Endothelial cell (in vitro differentiated cells): ENCODE measurements at places on chromosomes 11 and 22.

DNA sequence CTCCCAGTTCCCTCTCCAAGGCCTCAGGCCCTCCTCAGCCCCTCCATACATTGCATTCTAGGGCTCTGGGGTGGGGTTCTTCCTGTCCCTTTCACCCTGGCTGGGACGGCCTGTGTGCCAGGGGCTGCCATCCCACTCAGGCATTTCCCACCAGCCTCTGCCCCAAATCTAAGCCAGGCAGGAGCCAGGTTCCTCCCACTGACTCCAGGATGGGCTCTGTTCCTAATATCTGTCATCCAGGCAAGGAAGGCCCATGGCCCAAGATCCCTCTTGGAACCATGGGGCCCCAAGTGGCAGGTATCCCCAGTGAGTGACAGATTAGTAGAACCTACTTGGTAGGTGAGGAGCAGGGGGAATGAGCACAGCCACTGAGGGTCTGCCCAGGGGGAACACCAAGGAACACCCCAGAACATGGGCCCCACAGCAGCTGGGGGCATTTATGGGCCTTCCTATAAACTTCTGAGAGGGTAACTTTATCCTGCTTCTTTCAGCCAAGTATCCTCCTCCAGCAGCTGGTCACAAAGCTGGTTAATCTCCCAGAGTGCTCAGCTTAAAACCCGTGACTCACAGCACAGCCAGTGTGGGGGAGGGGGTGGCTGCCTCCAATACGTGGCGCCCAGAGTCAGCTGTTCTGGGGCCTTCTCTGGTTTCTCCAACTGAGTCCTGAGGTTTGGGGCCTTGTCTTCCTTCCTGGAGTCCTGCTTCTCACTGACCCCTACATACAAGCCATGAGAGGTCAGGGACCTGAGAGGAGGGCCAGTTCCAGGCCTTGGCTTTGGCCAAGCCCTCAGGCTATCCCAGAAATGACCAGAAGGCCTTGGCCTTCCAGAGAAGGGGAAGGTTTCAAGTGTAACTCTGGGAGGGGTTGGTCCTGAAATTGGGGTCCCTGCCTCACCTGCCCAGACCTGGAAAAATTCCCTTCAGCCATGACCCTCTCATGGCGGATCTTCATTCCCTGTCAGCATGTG lies 19.9 kb upstream of the MYOD1 start:
- peaks cover 3% of the 10 kb centered on the region for H3K36me3 ChIP-seq
- H3K27ac ChIP-seq, result no peak overlapping the region
- H3K4me1 ChIP-seq, result peaks cover 5% of the 10 kb centered on the region
- DNase-seq, result no peak
- no peak overlapping the region for H3K4me3 ChIP-seq

DNA sequence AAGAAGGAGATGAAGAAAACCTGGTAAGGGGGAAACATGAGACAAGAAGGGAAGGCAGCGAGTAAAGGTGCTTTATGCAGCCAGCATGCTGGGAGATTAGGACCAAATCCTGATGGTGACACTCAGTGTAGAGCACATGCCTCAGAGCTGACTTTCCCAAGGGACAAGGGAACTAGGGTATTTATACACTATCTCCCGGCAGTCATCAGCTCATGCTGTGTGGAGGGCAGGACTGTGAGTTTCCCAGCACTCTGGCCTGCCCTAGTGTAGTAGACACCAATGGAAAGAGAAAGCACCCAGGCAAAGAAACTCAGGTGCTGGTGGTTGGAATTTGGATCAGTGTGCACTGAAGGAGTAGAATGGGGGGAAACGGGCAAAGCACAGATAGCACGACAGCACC lies 128.3 kb upstream of the CSNK2A3 start:
- no peak overlapping the region for H3K4me3 ChIP-seq
- peaks cover 13% of the 10 kb centered on the region for H3K4me1 ChIP-seq
- H3K27me3 ChIP-seq, result peaks cover 1% of the 10 kb centered on the region
- no peak overlapping the region for H3K27ac ChIP-seq
- no peak for DNase-seq
- peaks cover 14% of the 10 kb centered on the region for H3K36me3 ChIP-seq

- H3K36me3 ChIP-seq, result peaks cover 21% of the 10 kb centered on the region
- H3K4me3 ChIP-seq, result no peak overlapping the region
- DNase-seq, result no peak
- no peaks in the 10 kb centered on the region for H3K4me1 ChIP-seq
- H3K27ac ChIP-seq, result no peak overlapping the region
- no peaks in the 10 kb centered on the region for H3K27me3 ChIP-seq
Measured at GRCh38 chr11:119006656-119007055, 8.7 kb downstream of the CENATAC start.

- H3K27me3 ChIP-seq, result no peaks in the 10 kb centered on the region
- no peak overlapping the region for H3K27ac ChIP-seq
- no peaks in the 10 kb centered on the region for H3K36me3 ChIP-seq
- peaks cover 7% of the 10 kb centered on the region for H3K4me1 ChIP-seq
- no peak overlapping the region for H3K4me3 ChIP-seq
- DNase-seq, result no peak
Measured at GRCh38 chr11:100830274-100830673, 143.2 kb downstream of the ARHGAP42 start.

DNA sequence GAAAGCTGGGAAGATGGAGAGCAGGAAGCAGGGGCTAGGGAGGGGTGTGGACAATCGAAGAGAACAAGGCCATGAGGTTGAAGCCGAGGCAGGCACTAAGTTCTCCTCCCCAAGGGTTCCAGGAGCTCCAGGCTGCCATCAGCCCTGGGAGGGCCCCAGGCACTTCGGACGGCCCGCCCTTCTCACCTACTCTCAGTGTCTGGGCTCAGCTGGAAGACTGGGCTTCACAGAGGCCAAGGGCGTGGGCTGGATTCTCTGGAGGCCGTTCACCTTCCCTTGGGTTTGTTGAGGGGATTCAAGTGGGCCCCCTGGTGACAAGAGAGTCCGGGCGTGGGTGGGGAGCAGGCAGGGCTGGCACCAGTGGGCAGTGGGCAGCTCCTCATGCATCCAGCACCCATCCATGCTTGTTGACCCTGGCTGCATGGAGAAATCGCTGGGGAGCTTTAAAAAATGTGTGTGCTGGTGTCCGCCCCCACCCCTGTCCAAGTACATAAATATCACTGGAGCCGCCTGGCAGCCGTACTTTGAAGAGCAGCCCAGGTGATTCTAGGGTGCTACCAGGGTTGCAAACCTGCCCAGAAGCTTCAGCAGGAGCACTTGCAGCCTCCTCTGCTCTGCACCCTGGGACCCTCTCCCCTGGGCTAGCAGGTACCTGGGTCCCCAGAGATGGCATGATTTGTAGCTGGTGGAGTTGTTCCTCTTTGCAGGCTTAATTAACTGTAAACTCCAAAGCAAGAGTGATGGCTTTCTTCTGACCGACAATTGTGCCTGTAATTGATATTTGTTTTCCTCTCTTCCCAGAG lies 74.3 kb downstream of the RTL6 start:
- peaks cover 6% of the 10 kb centered on the region for H3K27me3 ChIP-seq
- no peak for DNase-seq
- peaks cover 6% of the 10 kb centered on the region for H3K4me1 ChIP-seq
- H3K36me3 ChIP-seq, result no peaks in the 10 kb centered on the region
- H3K27ac ChIP-seq, result no peak overlapping the region

DNA sequence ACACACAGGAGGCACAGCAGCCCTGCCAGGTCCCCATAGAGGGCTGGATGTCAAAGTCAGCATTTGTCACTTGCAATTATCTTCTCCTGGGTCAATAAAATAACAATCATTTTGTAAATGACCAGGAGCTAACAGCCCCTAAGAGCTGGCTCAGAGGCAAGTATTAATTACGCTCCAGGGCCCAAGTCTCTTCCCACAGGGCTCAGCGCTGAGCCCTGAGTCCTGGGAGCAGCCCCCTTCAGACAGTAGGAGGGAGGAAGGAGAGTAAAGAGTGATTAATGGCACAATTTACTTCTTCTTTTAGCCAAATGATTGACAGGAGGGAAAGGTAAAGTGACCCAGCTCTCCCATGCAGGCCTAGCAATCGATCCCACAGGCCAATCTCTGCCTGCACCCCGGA lies 99.0 kb upstream of the DRD2 start:
- H3K27me3 ChIP-seq, result peaks cover 8% of the 10 kb centered on the region
- H3K4me1 ChIP-seq, result peaks cover 25% of the 10 kb centered on the region
- no peak overlapping the region for H3K4me3 ChIP-seq
- no peak for DNase-seq
- H3K36me3 ChIP-seq, result no peaks in the 10 kb centered on the region

DNA sequence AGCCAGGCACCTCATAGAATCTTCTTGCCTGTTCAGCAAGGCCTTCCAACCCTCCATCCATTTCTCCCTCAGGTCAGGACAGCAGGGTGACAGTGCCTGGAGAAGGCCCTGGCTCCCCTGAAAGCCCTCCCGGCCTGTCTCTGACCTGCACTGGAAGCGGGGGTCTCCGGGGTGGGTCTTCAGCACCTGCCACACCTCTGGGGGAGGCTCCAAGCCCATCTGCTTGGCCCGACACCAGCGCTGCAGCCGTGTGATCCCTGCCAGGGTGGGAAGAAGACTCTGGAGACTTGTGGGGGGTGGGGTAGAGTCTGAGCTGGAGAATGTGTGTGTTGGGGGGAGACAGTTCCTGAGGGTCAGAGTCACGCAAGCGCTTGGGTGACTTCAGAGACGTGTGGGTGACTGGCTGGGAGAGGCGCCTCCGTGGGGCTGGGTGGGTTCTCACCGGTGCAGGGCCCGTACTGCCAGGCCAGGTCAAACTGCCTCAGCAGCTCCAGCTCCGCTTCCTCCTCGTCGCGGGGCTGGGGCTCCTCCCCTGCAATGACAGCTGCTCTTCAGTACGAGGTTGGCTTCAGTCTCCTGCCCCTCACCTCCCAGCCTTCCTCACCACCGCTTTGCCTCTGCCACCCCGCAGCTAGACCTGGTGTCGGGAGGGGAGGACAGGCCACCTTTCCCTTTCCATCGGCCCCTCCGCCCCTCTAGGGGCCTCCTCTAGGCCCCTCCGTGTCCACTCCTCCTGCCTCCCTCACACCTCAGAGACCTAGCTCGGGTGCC lies 615 bp downstream of the POLD4 start:
- peak overlapping the region; percentile 94 for H3K4me3 ChIP-seq
- H3K27me3 ChIP-seq, result peaks cover 7% of the 10 kb centered on the region
- peaks cover 63% of the 10 kb centered on the region for H3K4me1 ChIP-seq
- no peak for DNase-seq
- peak overlapping the region; percentile 95 for H3K27ac ChIP-seq

GRCh38 chr11:132123449-132123848 lies 753.0 kb downstream of the NTM start:
- no peak overlapping the region for H3K4me3 ChIP-seq
- DNase-seq, result no peak
- H3K27me3 ChIP-seq, result peaks cover 1% of the 10 kb centered on the region
- H3K27ac ChIP-seq, result no peak overlapping the region
- no peaks in the 10 kb centered on the region for H3K36me3 ChIP-seq

- DNase-seq, result no peak
- H3K4me3 ChIP-seq, result no peak overlapping the region
- peaks cover 20% of the 10 kb centered on the region for H3K4me1 ChIP-seq
- peaks cover 16% of the 10 kb centered on the region for H3K27me3 ChIP-seq
Measured at GRCh38 chr11:62504158-62504973, 42.2 kb downstream of the AHNAK start.

GRCh38 chr11:80595011-80595410 lies 1154.2 kb upstream of the TENM4 start:
- no peak overlapping the region for H3K27ac ChIP-seq
- peaks cover 13% of the 10 kb centered on the region for H3K4me1 ChIP-seq
- DNase-seq, result no peak
- H3K4me3 ChIP-seq, result no peak overlapping the region
- H3K36me3 ChIP-seq, result no peaks in the 10 kb centered on the region

GRCh38 chr11:101612481-101612880 lies 28.7 kb upstream of the TRPC6 start:
- no peaks in the 10 kb centered on the region for H3K36me3 ChIP-seq
- H3K4me3 ChIP-seq, result no peak overlapping the region
- no peak for DNase-seq
- H3K27ac ChIP-seq, result no peak overlapping the region

GRCh38 chr11:36015799-36016198 lies 71.9 kb downstream of the LDLRAD3 start:
- no peak overlapping the region for H3K4me3 ChIP-seq
- no peak overlapping the region for H3K27ac ChIP-seq
- no peaks in the 10 kb centered on the region for H3K27me3 ChIP-seq
- DNase-seq, result no peak
- no peaks in the 10 kb centered on the region for H3K4me1 ChIP-seq
